ENCODE measurements at places on chromosomes 2 and 18.

- no peak for DNase-seq
These were observed 171.9 kb downstream of the LTBP1 start for GRCh38 chr2:33118651-33119050.

GRCh38 chr2:238879043-238879442 is 31.2 kb downstream of the TWIST2 start:
- no peak for DNase-seq

DNA sequence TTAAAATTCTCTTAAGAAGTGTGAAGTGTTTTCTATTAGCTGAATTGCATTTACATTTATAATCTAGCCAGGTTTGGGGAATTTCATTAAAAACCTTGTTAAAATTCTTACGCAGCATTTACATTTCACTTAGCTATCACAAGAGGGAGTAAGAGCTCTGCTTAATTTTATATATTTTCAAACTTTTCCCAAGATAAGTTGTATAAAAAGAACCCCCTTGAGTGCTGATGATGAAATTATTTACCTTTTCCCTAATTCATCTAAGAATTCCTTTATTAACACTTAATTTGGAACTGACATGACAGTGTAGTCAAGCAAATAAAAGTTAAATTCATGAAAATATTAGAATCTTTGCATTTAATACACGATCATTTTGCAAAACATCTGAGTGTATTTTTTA is 54.2 kb upstream of the ZSWIM2 start:
- no peak for DNase-seq

GRCh38 chr2:207202645-207203044 is 36.9 kb upstream of the KLF7 start:
- DNase-seq, result no peak

GRCh38 chr18:59767732-59768131 is 70.5 kb upstream of the CCBE1 start:
- no peak for DNase-seq

- DNase-seq, result no peak
These were observed 23.3 kb downstream of the CHST10 start for GRCh38 chr2:100394111-100394641.

- DNase-seq, result no peak
These were observed 268.3 kb downstream of the PTH2R start for GRCh38 chr2:208674919-208675318.

DNA sequence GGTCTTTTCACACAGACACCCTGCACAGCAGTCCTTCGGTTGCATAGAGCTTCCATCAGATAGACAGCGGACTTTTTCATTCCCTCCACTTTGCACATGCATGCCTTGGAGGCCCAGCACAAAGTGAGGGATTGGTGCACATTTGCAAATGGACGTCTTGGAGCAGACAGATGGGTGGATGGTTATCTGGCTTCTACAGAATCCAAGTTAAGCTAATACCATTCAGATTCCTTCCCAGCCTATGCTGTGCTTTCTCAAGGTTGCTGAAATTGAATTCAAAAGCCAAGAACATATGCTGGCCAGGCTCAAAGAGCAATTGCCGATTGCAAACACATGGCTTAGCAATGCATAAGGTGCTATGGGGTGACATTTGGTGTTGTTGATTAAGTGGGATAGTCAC is 186.4 kb downstream of the VAPA start:
- no peak for DNase-seq

- no peak for DNase-seq
These were observed 10.1 kb downstream of the SERPINB8 start for GRCh38 chr18:63980027-63980426.

DNA sequence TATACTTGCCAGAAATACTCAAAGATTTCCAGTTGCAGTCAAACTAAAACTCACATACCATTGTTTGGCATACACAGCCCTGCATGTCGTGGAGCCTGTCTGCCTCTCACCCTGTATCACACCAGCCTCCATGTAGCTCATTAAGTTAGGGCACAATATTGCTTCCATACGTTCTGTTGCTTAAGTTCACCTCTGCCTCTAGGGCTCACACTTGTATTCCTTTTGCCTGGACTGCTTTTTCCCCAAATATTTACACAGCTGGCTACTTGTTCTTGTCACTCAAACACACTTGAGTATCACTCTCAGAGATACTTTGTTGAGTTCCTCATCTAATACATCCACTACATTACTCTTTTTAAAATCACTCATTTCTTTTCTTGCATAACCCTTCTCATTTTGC is 83.1 kb downstream of the PTH2R start:
- no peak for DNase-seq

- no peak for DNase-seq
These were observed 141.5 kb downstream of the UBR3 start for GRCh38 chr2:169968743-169969142.

DNA sequence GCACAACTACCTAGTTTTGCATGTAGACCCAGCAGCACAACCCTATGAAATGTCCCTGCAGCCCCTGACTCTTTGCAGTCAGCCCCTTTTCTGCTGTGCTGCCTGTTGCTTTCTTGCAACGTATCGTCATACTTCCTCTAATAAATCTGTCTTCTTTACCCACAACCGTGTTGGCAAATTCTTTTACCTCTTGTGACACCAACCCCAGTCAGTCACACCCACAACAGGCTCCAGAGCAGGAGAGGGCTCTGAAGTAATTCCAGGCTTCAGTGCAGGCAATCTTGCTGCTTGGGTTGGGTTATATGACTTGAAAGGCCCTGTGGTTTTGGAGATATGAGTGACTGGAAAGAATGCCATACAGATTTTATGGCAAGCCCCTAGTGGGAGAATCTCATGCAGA is 79.1 kb upstream of the KCNH7 start:
- no peak for DNase-seq

GRCh38 chr2:109182426-109182825 is 53.4 kb downstream of the SH3RF3 start:
- no peak for DNase-seq

DNA sequence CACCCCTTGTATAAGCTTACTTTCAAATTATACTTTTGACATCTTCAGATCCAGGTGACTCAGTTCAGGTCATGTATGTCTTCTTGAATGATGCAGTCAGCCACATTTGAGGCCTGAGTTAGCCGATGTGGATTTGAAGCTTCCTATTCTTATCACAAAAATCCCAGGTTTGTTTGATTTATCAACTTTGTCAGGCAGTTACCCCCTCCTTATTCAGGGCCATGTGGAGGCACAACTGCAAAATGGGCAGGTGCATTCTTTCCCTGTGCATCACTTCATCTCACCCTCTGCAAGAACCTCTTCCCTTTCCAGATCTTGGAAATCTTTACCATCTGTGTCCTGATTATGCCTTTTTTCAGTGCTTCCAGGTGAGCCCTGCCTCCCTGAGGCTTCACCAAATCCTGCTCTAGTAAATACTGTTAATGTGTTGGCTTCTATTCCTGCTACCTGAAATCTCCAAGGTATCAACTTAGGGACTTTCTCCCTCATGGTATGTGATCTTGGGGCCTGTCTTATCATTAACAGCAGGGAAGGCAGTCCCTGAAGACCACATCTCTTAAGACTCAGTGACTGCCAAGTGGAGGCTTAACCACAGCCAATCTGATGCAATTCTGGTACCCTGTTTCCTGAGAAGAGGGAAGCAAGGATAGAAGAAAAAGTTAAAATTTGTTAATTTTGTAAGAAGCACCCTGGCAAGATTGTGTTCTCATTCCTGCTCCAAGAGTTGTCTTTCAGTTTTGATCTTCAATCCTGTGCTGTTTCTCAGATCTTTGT is 9.4 kb upstream of the ARHGAP28 start:
- DNase-seq, result no peak

DNA sequence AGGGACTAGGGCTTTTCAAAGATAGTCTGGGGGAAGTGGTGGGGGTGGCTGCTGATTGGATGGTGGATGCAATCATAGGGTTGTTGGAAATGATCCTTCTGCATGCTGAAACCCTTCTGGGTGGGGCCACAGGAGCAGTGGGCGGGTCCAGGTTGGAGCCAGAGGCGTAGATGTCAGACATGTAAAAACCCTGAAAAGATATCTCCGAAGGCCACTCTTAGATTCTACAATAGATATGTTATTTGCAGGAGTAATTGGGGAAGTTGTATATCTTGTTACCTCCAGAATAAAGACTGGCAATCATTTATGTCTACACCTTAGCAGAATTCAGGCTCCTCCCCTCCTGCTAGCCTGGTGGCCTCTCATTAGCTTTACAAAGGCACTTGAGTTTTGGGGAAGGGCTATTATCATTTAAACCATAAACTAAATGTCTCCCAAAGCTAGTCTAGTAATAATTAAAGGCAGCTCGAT is 8.2 kb upstream of the FAM98A start:
- no peak for DNase-seq

DNA sequence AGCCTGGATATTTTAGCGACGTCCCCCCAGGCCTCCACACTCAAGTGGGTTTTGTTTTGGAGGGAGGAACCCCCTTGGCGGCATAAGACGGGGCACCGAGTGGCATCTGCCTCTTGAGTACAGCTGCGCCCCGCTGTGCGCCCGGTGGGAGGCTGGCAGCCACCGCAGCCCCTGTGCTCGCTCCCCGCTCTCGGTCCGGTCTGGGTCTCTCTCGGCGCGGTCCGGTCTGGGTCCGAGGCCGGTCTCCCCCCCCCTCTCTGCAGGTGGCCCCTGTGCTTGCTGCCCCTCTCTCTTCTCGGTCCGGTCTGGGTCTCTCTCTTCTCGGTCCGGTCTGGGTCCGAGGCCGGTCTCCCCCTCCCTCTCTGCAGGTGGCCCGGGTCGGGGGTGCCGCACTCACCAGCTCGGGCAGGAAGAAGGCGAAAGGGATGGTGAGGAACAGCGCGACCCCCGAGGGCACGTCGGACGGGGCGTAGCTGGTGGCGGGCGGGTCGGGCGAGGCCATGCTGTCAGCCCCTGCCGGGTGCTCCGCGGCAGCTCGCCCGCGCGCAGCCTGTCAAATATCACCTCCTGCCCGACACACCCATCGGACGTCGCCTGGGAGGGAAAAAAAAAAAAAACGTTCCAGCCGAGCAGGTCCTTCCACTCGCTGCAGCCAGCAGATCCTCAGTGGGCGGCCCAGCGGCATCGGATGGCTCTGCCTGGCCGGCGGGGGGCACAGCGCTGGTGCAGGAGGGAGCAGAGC is at the start of gene MALL:
TSS of gene MALL (minus strand) at position 532 of the 742 bp plus-strand sequence. CDS start at position 502, 30 bp downstream.
- DNase-seq, result peak; percentile 62

GRCh38 chr18:60943297-60943696 is 389.9 kb upstream of the CDH20 start:
- no peak for DNase-seq

GRCh38 chr2:74119339-74119738 is 28.4 kb downstream of the BOLA3 start:
- DNase-seq, result no peak

DNA sequence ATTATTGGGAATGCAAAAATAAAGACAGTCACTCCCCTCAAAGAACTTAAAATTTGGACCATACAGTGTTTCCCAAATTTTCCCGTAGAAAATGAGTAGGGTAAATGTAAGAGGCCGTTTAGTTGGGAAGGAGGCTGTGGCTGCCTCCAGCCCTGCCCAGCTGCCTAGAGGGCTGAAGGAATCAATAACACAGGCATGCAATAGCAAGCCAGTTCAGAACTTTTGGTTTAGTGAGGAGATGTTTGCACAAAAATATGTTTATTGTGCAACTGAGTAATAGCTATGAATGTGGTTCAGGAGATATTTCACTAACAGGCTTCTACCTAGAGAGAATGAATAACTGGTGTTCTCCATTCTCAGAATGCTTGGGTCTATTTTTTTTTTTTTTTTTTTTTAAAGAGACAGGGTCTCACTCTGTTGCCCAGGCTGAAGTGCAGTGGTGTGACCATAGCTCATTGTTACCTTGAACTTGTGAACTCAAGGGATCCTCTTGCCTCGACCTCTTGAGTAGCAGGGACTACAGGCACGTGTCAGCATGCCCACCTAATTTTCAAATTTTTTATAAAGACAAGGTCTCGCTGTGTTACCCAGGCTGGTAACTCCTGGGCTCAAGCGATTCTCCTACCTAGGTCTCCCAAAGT is 23.6 kb downstream of the UGP2 start:
- DNase-seq, result no peak

DNA sequence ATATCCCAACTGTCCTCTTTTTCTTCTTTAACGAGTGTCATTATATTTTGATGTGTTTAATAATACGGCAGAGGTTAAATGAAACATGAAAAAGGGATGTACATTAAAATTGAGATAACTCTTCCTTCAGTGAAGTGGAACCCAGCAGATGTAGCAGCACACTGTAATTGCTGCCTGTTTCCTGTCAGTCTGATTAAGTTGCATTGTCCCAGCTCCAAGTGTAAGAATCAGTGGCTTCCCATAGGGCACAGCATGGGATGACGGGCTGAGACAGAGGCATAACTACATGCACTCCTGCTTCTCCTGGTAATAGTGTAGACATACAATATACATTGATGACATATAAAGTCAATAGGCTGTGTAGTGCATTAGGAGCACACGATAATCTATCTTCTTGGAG is 175.8 kb upstream of the TCF4 start:
- no peak for DNase-seq

- DNase-seq, result peak; percentile 75
These were observed 59.4 kb downstream of the STEAP3 start for GRCh38 chr2:119282996-119283511.
